Activated T-cell treated with anti-CD3 and anti-CD28 coated beads, Interleukin-2, amount 50 U/mL, for 1 hour (primary cell): ENCODE measurements at places on chromosomes 5 and 9.

- no peak for DNase-seq
These were observed 87.5 kb upstream of the RANBP3L start for GRCh38 chr5:36389245-36389644.

DNA sequence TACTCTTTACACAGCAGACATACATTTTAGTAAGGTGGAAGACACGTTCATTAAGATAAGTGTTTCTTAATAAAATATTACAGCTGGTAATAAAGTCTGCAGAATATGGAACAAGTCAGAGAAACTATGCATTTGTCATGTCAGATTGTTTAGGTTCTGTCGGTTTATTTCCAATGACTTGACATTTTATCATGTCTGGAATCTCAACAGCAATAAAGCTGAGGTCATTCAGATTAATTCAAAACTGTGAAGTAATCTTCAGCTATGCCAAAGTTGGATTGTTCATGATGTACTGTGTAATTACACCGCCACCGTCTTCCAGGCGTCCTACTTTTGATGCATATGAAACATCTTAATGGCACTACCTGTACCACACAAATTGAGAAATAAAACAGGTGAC, 1032.6 kb downstream of the CDH12 start:
- DNase-seq: no peak

DNA sequence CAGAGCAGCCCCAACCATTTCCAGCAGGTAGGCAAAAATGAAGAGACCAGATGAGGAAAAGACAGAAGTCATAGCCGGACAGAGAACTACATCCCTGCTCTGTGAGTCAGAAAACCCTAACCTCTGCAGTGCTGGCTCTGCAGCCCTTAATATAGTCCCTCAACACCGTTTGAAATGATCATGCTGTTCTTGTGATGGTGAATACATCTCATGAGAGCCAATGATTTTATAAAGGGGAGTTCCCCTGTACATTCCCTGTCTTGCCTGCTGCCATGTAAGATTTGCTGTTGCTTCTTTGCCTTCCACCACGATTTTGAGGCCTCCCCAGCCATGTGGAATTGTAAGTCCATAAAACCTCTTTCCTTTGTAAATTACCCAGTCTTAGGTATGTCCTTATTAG, 216.8 kb upstream of the RFX3 start:
- DNase-seq: no peak

DNA sequence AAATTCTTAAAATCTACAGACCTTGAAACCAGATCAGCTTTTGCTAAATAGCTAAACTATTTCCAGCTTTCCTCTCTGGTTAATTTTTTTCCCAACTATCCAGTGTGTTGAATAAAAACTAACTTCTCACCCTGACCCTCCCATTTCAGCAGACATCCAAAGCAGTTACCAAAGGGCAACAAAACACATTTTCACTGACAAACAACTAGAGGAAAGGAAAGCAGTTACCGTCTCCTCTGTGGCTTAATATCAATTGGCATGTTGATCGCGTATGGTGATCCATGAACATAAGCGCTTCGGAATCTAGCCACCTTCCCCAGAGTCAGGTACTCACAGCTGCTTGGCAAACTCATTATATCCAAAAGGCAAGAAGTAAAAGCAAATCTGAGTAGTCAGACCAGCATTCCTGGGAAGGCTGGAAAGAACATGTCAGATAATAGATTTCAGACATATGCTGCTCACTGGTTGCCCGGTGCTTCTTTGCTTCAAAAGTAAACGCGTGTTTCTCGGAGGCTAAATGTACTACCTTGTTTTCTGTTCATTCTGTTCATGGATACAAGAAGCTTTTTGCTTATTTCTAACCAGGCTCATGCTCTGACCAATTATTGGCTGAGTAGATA, 463.4 kb downstream of the PDE4D start:
- no peak for DNase-seq

DNA sequence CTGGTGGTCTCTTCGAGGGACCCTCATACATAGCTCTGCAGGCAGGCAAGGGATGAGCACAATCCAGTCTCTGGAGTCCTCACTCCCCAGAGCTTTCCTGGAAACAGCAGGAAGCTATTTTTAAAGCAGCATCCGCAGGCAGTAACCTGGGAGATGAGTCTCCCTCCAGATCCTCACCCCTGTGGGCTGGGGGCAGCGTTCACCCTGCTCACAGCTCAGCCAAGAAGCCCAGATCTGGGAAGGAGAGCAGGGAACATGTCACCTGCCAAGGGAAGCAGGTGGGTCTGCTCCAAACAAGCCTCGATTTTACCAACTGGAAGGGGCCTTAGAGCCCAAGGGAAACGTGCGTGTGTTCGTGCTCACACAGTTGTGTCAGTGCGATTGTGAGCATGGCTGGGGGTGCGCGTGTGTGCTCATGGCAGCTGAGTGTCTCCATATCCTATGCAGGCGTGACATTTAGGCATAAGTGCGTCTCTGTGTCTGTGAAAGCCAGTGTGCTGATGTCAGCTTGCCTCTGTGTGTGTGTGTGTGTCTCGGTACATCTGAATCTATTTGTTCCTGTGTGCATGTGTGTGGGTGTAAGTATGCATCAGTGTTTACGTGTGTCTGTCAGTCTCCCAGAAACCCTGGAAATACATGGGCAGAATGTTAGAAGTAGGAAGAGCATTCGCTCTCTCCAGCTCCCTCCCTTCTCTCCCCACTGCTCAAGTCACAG, 40.6 kb upstream of the CPLX2 start:
- DNase-seq: no peak

GRCh38 chr5:145965804-145966203, 29.4 kb downstream of the SH3RF2 start:
- no peak for DNase-seq

DNA sequence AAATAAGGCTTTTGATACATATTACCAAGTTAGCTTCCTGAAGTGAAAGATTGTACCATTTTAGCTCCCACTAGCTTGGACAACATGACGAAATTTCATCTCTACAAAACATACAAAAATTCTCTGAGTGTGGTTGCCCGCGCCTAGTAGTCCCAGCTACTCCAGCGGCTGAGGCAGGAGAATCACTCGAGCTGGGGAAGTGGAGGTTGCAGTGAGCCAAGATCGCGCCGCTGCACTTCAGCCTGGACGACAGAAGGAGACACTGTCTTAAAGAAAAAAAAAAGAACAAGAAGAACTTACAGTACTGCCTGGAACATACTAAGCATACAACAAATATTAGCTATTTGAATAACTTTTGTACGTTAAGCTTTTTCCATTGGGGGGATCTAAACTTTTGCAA, 29.7 kb upstream of the NRG2 start:
- DNase-seq: no peak

- DNase-seq: no peak
These were observed 29.6 kb downstream of the RNF145 start for GRCh38 chr5:159179529-159180305.

GRCh38 chr5:54760182-54760935, 225.0 kb downstream of the ESM1 start:
- DNase-seq: no peak

GRCh38 chr9:21856301-21857094, 54.1 kb downstream of the MTAP start:
- no peak for DNase-seq

- no peak for DNase-seq
These were observed 420.8 kb upstream of the GRAMD2B start for GRCh38 chr5:126002222-126002897.

GRCh38 chr5:8473016-8473415, 604.1 kb downstream of the MTRR start:
- no peak for DNase-seq

GRCh38 chr5:94375801-94376200, 242.6 kb downstream of the KIAA0825 start:
- no peak for DNase-seq

DNA sequence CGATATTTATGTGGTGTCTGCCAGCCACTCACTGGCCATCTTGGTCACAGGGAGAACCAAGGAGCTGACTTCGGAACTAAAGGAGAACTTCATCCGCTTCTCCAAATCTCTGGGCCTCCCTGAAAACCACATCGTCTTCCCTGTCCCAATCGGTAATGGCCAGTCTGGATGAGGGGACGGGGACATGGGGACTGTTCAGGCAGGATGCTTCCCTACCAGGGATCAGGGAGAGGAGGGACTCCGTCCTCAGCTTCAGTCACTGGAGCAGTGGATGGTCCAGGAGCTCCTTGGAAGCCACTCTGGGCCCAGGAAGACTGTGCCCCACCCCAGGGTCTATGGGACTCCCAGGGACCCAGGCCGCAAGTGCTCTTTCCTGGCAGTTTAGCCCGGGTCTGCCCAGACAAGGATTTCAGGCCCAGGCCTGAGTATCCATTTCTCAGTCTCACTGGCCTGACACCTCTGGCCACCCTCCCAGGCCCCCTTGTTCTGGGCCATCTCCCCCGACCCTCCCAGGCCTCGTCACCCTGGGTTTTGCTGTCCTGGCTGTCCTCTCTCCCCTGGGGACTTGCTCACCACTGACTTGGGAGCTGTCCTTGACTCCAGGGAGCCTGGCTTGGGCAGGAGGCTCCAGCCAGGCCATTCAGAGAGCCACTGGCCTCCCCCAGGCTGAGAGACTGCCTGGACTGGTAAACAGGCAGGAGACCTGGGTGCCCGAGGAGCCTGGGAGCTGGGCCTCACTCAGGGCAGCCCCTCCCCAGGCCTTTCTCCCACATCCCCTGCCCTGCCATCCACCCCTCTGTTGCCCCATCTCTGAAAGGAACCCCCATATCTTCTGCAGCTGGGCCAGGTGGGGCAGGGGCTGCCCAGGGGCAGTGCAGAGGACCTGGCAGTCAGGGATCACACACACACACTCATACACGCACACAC, 3.1 kb downstream of the LCN2 start:
- no peak for DNase-seq

DNA sequence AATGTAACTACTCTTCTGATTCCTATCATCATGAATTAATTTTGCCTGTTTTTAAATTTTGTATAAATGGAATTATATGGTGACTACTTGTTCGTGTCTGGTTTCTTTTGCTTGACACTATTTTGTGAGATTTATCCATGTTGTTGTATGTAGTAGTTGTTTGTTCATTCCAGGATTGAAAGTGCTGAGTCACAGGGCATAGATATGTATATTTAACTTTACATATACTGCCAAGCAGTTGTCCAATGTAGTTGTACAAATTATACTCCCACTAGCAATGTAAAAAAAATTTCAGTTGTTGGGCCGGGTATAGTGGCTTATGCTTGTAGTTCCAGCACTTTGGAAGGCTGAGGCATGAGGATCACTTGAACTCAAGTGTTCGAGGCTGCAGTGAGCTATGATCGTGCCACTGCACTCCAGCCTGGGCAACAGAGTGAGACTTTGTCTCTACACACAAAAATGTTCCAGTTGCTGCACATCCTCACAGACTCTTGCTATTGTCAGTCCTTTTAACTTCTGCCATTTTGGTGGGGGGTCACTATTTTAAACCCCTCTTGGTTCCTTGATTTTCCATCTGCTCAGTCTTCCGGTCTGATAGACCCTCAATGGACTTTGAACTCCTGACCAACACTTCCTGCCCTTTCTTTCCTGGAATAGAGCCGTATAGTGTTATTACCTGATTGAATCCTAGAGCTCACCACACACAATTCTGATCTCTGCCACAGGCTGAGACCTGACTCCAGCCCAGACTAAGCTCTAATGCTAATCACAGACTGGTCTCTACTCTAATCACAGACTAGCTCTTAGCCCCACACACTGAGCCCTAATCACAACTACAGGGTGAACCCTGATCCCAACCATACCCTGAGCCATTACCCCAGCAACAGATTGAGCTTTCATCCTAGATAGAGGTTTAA, 69.3 kb upstream of the MELK start:
- no peak for DNase-seq

GRCh38 chr9:100689635-100690034, 111.8 kb downstream of the CAVIN4 start:
- DNase-seq: no peak

- no peak for DNase-seq
These were observed 207.0 kb downstream of the AUH start for GRCh38 chr9:91154686-91155085.

GRCh38 chr5:27472000-27472763, 433.8 kb upstream of the CDH9 start:
- DNase-seq: no peak

- DNase-seq: no peak
These were observed 25.2 kb downstream of the MAP3K1 start for GRCh38 chr5:56840597-56840996.

- no peak for DNase-seq
These were observed 3.1 kb upstream of the DOCK8 start for GRCh38 chr9:211557-211956.

- DNase-seq: no peak
These were observed 1.5 kb upstream of the GLRA1 start for GRCh38 chr5:151926188-151926587.

DNA sequence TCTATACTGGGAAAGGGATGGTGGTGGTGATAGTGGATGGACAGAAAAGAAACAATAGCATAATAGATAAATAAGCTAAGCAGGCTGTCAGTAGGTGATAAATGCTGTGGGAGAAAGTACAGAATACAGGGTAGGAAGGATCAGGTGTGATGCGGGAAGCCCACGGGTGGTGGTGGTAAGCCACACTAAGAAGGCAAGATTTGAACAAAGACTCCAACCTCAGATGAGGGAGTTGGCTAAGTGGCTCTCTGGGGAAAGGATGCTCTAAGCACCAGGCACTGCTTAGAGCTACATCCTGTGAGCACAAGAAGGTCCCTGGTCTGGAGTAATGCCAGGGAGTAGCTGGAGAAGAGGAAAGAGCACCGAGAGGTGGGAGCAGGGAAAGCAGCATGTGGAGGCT, 151.6 kb upstream of the KLF9 start:
- DNase-seq: no peak

DNA sequence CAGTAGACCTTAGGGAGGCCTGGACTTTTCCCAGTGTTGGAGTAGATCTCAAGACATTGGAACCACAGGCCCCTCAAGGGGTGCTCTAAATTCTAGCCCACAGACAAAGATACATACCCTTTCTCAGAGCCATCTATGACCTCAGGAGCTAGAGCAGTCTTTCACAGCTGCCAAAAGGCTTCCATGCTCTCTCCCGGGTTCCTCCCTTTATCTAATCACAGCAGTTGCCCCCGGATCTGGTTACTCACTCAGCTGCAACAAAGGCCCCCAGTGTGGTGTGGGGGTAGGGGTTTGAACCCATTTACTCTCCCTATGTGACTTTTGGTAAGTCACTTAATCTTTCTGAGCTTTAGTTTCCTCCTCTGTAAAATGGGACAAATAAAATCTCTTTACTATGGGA, 27.0 kb downstream of the POU4F3 start:
- no peak for DNase-seq

DNA sequence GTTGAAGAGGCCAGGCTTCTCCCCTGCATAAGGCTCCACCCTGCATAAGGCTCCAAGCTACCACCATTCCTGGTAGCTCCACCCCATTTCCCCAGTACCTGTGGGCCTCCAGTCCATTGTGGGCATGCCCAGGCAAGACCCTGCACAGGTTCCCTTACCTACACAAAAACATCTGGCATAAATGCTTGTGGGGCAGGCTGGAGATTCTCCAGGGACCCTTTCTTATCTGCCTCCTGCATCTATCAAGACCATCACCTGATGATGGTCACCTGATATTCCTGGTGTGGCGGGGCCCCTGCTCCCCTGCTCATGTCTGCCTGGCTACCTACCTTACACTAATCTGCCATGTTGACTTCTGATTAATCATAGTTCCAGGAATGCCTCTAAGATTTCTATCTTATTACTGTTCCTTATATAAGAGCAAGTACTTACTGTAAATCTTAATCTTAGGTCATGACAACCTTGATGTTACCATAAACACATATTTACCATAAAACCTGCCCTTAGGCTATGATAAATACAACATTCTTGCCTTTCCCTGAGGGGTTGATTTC, 41.0 kb downstream of the FGD3 start:
- DNase-seq: peak; percentile 21
